ENCODE measurements at places on chromosomes 7 and 10. TPM values are rescaled to one million over a fixed set of nuclear protein-coding genes. Genes with fewer than 3 reads are reported as not detected.

The SLC29A4 gene
- polyA plus RNA-seq = 2.1 TPM

The FKBP6 gene
- not detected for polyA plus RNA-seq

The PLCE1 gene
- 6.8 TPM for polyA plus RNA-seq

The AKR1C2 gene
- polyA plus RNA-seq = 9.8 TPM

The ENTPD7 gene
- polyA plus RNA-seq = 8.8 TPM

The CUZD1 gene
- 0.36 TPM for polyA plus RNA-seq

The GJD4 gene
- polyA plus RNA-seq = not detected

The FAM24B gene
- 2.3 TPM for polyA plus RNA-seq

DNA sequence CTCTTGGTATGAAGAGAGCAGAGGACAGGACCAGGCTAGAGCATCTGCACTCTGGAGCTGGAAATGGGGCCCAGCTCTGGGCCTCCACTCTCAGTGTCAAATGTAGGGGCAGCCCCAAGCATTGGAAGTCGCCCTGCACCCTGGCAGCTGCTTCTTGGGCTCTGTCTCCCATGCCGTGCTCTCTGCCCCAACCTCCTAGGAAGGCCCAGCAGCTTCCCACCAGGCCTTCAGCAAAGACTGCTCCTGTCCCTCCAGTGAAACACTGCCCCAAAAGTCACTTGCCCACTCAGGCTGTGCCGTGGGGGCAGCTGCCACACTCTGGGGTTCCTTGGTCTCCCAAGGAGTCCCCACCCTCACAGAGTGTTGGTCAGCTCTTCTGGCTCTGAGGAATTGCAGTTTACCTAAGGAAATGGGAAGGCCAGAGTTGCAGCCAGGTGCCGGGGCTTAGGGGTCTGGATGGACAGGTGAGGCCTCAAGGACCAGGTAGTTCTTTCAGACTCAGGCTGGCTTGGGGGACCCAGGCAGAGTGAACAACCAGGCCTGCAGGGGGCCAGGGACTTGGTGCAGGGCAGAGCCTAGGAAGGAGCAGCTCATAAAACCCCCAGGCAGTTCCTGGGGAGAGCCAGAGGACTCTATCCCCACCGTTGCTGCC, 9.4 kb upstream of the OPN4 start:
- DNase-seq = no peak

DNA sequence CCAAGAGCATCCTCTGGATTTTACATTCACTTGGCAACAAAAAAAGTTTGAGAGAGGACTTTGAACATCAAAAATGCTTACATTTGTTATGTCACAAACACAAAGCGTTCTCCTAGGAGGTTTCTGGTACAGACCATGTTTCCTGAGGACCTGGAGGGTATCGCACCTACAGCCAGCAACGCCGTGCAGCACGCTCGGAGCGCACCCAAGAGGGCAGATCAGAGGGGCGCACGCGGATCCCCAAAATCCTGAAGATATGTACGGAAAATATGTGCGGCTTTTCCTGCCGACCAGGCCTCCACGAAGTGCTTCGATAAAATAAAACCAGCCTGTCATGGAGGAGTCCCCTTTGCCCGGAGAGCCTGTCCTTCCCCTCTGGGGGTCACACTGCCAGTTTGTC, 454.9 kb downstream of the DNAJB6 start:
- no peak for DNase-seq

- peak; percentile 47 for DNase-seq
These were observed 148.9 kb downstream of the PARD3 start for GRCh38 chr10:34666008-34666704.

DNA sequence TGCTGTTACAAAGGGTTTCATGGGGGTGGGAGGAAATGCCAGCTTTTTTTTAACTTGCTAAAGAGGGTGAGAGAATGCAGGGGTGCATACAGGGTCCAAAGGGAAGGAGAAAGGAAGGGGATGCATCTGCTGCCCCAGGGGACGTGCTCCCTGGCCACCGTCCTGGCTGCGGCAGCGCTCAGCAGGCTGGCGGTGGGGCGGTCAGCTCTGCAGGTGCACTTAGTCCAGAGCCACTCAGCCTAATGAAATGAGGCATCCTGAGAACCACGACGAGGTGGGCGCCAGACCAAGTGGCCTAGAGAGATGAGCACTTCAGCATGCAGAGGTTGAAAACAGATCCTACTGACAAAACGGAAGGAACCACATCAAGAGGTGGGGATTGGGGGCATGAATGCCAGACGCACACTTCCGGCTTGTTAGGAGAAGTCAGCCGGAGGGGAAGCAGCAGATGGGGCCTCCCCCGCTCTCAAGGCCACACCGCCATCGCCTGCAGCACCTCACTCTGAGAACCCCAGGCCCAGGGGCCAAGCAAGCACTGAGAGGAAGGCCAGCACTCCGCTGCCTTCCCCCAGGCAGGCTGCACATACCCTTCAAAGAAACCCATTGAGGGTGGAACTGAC, 94.5 kb downstream of the MAD1L1 start:
- no peak for DNase-seq

GRCh38 chr10:100730725-100731406, 14.5 kb upstream of the PAX2 start:
- DNase-seq = no peak

GRCh38 chr7:142632271-142633134, 116.8 kb upstream of the PRSS1 start:
- DNase-seq = peak; percentile 49

- DNase-seq = no peak
These were observed 248.9 kb downstream of the FOXP2 start for GRCh38 chr7:114663502-114663901.

- DNase-seq = no peak
These were observed 41.9 kb downstream of the CALML3 start for GRCh38 chr10:5566614-5567013.

DNA sequence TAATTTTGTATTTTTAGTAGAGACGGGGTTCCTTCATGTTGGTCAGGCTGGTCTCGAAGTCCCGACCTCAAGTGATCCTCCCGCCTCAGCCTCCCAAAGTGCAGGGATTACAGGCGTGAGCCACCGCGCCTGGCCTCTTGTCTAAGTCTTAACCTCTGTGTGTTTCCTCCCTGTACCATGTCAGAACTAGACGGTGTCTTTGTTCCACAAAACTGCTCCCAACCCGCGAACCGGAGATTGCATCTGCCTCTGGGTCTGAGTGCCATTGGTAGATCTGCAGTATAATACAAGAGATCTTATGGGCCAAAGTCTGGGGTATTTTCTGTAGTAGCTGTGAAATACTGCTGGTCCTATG, 1.3 kb upstream of the EEF1AKMT2 start:
- DNase-seq = no peak

DNA sequence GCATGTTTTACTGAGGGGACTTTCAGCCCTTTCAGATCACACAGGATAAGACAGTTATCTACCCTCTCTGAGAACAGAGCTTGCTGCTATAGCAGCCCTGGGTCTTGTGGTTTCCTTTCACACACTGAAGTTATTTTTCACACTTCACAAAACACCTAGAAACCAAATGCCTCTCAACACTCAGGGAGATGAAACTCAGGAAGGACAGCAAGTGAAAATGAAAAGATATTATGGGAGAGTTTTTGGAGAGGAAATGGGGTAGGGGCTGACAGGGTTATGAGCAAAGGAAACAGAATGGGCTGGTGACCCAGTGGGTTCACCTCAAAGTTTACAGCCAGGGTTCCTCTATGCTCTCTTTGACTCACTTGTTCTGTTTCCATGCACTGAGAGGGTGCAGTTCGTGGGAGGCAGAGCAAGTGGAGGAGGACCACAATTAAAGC, 17.0 kb upstream of the GIMAP2 start:
- no peak for DNase-seq

GRCh38 chr7:75985009-75985517, 9.3 kb downstream of the TMEM120A start:
- no peak for DNase-seq

GRCh38 chr7:1579481-1580421, 9.9 kb upstream of the PSMG3 start:
- peak; percentile 82 for DNase-seq

GRCh38 chr10:102542800-102543418, 39.1 kb downstream of the SUFU start:
- DNase-seq = no peak

- no peak for DNase-seq
These were observed 33.2 kb downstream of the BLVRA start for GRCh38 chr7:43791665-43792064.

GRCh38 chr10:37992083-37992482, 15.6 kb upstream of the ZNF25 start:
- no peak for DNase-seq

- no peak for DNase-seq
These were observed 141.3 kb upstream of the LYZL2 start for GRCh38 chr10:30770816-30771215.

DNA sequence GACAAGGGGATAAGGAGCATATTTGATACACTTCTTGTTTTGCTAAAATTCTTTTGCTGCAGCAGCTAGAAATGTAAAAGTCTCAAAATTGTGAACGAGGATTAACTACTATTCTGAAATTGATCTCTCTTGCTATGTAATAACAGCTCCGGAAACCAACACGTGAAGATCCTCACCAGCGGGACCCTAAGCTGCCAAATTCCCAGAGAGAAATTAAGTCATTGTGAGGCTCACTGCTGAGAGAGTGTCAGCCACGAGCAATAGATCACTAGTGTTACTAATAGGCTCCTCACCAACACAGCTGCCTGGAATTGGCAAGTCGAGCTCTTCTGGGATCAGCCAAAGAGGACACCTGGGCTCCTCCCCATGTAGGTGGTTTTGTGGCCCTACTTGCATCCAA, 5.6 kb upstream of the VWA2 start:
- no peak for DNase-seq

GRCh38 chr7:152856351-152856750, 96.8 kb downstream of the ACTR3B start:
- DNase-seq = no peak

DNA sequence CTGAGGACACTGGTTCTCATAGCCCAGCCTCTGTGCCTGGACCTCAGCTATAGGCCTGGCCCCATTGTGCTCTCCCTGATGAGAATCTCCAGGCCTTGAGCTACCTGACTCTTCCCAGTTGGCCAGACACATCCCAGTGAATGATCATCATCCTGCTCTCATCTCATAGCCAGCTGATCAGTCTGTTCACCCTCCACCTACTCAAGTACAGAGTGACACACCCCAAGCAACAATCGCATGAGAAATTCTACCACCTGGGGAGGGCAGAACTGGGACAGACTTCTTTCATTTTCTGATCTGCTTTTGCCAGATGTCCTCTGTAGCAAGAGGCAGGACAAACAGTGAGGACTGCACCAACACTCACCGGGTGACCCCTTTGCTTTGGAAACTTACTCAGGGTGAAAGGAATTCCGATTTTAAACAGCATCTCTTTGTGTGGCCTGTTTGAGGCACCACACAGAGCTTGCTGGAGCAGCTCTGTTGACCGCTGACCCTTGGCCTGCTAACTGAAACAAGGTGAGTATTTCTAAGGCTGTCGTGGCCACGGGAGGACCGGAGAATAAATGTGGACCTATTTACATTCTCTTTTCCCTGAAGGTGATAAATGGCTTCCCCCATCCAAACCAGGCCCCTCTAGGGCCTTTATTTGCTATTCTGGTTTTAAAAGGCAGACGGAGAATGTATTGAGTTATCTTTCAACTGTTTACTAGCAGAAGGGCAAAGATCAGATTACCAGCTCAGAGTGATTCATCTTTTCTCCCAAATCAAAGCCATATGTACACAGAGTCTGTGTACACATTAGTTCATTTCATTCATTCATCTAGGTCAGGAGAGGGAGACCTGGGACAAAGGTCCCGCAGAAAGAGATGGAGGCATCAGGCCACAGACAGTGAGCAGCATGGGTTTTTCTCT, 181.4 kb upstream of the TNS3 start:
- no peak for DNase-seq

DNA sequence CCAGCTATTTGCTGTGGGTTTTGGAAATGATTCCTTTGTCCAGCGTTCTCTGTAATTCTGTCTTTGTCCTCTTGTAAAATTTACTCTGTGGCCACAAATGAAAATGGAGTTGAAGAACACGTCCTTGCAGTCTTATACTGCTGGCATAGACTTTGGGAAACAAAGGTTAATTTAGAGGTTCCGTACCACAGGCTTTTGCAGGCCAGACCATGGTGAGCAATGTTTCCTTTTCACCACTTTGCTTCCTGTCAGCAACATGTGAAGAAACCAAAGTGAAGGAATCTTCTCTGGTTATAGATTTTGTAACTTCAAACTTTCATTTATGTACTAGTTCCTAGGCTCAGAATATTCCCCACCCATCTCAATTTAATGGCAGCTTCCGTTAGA, 488.5 kb downstream of the MDFIC start:
- DNase-seq = no peak

DNA sequence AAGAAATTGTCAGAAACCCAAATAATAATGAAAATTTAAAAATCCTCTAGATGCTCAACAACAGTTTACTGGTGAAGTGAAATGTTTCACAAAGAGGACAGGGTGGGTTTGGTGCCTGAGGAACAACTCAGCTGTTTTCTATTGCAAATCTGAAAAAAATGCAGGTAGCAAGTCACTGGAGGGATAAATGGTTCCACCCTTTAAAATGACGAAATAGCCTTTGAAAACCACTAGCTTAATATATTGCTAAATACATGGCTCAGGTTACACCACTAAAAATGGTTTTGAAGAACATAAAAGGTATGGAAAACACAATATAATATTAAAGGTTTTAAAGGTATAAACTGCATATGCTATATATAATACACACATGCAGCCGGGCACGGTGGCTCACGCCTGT, 69.5 kb downstream of the LMBR1 start:
- no peak for DNase-seq

DNA sequence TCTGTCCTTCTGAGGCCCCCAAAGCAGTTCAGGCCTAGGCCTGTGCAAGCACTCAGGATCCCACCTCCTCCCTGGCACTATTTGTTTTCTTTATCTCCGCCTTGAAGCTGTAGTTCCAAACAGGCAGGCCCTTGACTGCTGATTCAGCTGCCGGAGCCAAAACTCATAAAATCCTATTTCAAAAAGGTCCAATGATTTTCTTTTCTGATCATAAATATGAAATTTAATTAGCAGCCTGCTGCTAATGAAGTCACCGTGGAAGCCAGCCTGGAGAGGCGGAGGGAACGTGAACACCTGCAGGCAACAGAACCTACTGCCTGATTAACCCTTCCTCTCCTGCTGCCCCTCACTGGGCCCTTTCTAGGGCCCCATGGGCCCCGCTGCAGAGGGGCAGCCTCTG, 60.1 kb downstream of the CARD11 start:
- DNase-seq = no peak
